ENCODE measurements at places on chromosomes 12 and 14. TPM values are rescaled to one million over a fixed set of nuclear protein-coding genes. Genes with fewer than 3 reads are reported as not detected.

- peaks cover 3% of the 10 kb centered on the region for H3K4me1 ChIP-seq
- peaks cover 38% of the 10 kb centered on the region for H3K27me3 ChIP-seq
- DNase-seq: no peak
- H3K27ac ChIP-seq: no peak overlapping the region
- no peak overlapping the region for H3K4me3 ChIP-seq
These were observed 31.9 kb upstream of the FBXO34 start for GRCh38 chr14:55239320-55239719.

- no peaks in the 10 kb centered on the region for H3K36me3 ChIP-seq
- H3K4me1 ChIP-seq: peaks cover 54% of the 10 kb centered on the region
- peak overlapping the region; percentile 92 for H3K27ac ChIP-seq
- H3K27me3 ChIP-seq: no peaks in the 10 kb centered on the region
- DNase-seq: no peak
These were observed 5.3 kb upstream of the RAB35 start for GRCh38 chr12:120121766-120122293.

DNA sequence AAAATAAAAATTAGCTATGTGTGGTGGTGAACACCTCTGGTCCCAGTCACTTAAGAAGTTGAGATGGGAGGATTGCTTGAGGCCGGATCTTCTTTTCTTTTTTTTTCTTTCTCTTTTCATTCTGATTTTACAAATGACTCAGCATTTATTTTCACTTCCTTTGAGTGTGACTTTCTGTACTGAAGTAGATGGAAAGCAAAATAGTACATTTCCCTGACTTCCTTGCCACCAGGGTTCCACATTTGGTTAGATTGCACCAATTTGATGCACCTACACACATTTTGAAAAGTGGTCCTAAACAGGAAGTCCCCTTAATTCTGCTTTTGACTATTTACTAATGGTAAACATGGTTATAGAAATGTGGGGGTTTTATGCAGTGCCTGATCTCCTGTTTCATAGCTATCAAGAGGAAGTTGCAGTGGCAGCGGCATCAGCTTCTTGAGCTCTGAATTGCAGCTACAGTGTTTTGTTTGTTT, 13.0 kb upstream of the LEMD3 start:
- H3K27me3 ChIP-seq: peaks cover 36% of the 10 kb centered on the region
- DNase-seq: no peak
- H3K4me1 ChIP-seq: peaks cover 13% of the 10 kb centered on the region
- H3K36me3 ChIP-seq: peaks cover 6% of the 10 kb centered on the region

GRCh38 chr14:39991041-39991440, 558.8 kb upstream of the FBXO33 start:
- no peak overlapping the region for H3K27ac ChIP-seq
- H3K4me3 ChIP-seq: no peak overlapping the region
- H3K27me3 ChIP-seq: no peaks in the 10 kb centered on the region
- no peaks in the 10 kb centered on the region for H3K36me3 ChIP-seq
- H3K4me1 ChIP-seq: no peaks in the 10 kb centered on the region

DNA sequence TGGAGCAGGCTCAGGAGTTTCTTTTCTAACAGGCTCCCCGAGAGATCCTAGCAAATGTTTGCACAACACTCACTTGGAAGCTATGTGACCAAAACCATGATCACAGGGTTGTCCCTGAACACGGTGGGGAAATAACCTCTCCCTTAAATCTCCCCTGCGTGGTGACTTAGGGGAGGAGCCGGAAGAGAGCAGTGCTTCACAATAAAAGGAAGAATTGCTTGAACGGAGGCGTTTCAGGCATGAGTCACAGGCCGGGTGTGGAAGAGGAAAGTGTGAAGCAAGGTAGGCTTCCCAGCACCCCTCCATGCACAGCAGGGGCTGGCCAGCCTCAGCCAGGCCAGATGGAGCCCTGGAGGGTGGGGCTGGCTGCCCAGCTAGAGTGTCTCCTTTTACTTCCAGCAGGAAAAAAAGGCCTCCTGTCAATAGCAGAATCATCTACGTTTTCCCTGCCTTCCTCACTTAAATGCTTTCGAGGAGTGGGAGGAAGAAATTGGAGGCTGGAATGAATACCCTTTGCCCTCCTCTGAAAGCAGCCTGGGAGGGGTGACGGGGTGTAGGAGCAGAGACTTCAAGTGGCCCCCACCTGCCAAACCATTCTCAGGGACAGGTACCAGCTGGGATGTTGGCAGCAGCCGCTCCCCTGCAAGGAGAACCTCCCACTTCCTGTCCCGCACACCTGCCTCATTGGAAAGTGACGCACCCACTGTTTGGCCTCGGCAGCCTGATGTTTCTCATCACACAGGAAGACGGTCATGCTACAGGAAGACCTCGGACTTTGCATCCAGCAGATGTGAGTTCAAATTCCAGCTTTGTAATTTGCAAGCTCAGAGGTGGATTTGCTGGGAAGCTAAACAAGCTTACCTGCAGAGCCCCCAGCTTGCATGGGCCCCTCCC, 30.1 kb upstream of the PPP2R5C start:
- peak; percentile 48 for DNase-seq
- peaks cover 19% of the 10 kb centered on the region for H3K4me1 ChIP-seq
- H3K27ac ChIP-seq: peak overlapping the region; percentile 93
- H3K27me3 ChIP-seq: no peaks in the 10 kb centered on the region
- no peaks in the 10 kb centered on the region for H3K36me3 ChIP-seq
- peak overlapping the region; percentile 85 for H3K4me3 ChIP-seq

GRCh38 chr12:99250091-99250490, 397.5 kb upstream of the GARIN6 start:
- DNase-seq: no peak
- H3K36me3 ChIP-seq: no peaks in the 10 kb centered on the region
- no peaks in the 10 kb centered on the region for H3K27me3 ChIP-seq
- no peak overlapping the region for H3K27ac ChIP-seq
- no peak overlapping the region for H3K4me3 ChIP-seq

GRCh38 chr14:64775081-64775777, 71.0 kb downstream of the PLEKHG3 start:
- H3K27ac ChIP-seq: no peak overlapping the region
- no peak overlapping the region for H3K4me3 ChIP-seq
- DNase-seq: no peak
- peaks cover 7% of the 10 kb centered on the region for H3K27me3 ChIP-seq

- H3K36me3 ChIP-seq: no peaks in the 10 kb centered on the region
- no peak overlapping the region for H3K4me3 ChIP-seq
- no peak overlapping the region for H3K27ac ChIP-seq
These were observed 168.1 kb upstream of the NOVA1 start for GRCh38 chr14:26765768-26766520.

- H3K36me3 ChIP-seq: peaks cover 2% of the 10 kb centered on the region
- H3K27me3 ChIP-seq: no peaks in the 10 kb centered on the region
- no peak overlapping the region for H3K4me3 ChIP-seq
- peaks cover 2% of the 10 kb centered on the region for H3K4me1 ChIP-seq
These were observed 58.1 kb downstream of the CPNE8 start for GRCh38 chr12:38847247-38847646.

DNA sequence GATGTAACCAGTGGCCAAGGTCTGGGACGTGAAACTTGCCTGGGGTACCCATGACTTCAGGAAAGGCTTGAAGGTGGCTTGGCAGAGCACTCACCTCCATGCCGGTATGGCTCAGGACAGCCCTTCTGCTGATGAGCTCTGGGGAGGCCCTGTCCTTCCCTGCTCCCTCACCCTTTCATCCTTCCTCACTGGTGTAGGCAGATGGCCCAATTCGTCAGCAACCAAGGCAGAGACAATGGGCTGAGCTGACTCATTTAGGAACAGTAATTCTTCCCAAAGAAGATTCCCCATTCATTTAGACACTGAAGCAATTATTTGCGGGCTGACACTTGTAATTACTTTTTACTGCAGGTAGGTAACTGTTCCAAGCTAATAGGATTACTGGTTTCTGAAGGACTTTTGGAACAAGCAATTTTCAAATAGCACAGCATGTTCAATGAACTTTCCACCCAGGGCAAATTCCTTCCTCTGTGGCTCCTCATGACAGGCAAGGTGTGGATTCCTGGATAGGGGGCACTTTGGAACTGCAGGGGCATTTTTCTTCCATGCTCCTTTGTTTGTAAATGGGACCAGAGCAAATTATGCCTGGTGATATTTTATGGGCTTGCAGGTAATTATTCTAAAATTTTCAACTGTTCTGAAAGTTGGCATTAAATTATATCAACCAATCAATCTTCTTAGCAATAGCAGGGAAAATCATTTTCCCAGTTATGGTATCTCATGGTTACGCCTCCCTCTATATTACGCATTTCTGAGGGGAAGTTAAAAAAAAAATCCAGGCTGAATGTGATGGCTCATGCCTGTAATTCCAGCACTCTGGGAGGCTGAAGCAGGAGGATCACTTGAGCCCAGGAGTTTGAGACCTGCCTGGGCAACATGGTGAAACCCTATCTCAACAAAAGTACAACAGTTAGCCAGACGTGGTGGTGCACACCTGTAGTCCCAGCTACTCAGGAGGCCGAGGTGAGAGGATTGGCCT, 24.1 kb upstream of the NRDE2 start:
- H3K4me1 ChIP-seq: no peaks in the 10 kb centered on the region
- no peaks in the 10 kb centered on the region for H3K36me3 ChIP-seq
- H3K27me3 ChIP-seq: peaks cover 14% of the 10 kb centered on the region
- DNase-seq: no peak
- H3K27ac ChIP-seq: no peak overlapping the region

- no peak overlapping the region for H3K4me3 ChIP-seq
- no peak for DNase-seq
- H3K4me1 ChIP-seq: no peaks in the 10 kb centered on the region
- no peaks in the 10 kb centered on the region for H3K36me3 ChIP-seq
These were observed 337.2 kb upstream of the NAV3 start for GRCh38 chr12:77493302-77494168.

DNA sequence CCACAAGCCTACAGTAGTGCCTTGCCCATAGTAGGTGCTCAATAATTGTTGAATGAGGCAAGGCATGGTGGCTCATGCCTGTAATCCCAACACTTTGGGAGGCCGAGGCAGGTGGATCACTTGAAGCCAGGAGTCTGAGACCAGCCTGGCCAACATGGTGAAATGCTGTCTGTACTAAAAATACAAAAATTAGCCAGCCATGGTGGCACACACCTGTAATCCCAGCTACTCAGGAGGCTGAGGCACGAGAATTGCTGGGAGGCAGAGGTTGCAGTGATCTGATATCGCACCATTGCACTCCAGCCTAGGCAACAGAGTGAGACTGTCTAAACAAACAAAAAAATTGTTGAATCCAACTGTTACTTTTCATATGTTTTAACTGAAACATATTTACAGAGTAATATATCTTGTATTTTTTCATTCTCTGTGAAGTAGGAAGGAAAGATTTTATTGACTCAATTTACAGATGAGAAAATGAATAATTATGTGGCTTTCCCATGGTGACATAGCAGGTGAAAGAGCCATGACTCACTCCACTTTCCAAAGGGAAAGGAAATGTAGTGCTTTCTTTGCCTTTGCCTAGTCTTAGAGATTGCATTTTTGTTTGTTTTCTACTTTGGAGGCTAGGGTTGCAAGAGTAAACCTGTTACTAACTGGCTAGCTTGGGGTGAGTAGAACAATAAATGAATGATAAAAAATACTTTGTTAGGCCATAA, 95.4 kb upstream of the SLC38A4 start:
- no peaks in the 10 kb centered on the region for H3K4me1 ChIP-seq
- H3K27me3 ChIP-seq: peaks cover 18% of the 10 kb centered on the region
- H3K36me3 ChIP-seq: peaks cover 6% of the 10 kb centered on the region
- no peak overlapping the region for H3K27ac ChIP-seq

GRCh38 chr12:26633591-26634210, 199.3 kb downstream of the ITPR2 start:
- no peak for DNase-seq
- H3K27ac ChIP-seq: no peak overlapping the region
- peaks cover 10% of the 10 kb centered on the region for H3K36me3 ChIP-seq
- H3K27me3 ChIP-seq: no peaks in the 10 kb centered on the region
- no peak overlapping the region for H3K4me3 ChIP-seq

DNA sequence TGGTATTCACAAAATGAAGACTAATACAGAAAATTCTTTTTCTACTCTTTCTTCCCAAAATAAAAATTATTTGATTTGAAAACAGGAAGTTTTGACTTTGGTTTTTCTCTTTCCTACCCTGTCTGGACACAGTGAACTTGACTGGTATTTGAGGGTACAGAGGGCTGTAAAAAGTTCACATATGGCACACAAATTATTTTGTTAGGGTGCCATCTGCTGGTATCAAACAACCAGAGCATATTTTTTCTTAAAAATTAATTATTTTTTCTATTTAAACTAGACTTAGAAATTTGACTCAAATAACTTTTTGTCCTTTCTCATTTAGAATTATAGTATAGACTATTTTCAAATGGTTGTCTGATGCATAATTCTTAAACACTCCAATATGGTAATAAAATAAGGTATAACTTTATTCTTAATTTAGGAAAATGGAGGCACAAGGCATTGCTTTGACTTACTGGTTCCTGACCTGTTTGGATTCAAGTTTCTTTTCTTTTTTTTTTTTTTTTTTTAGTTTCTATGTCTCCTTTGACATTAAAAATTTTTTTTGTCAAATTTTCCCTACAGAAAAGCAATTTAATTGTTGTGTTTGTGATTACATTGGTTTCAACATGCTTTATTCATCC, 390.6 kb downstream of the PRKD1 start:
- no peak overlapping the region for H3K4me3 ChIP-seq
- H3K36me3 ChIP-seq: no peaks in the 10 kb centered on the region
- no peaks in the 10 kb centered on the region for H3K27me3 ChIP-seq
- DNase-seq: no peak
- H3K4me1 ChIP-seq: no peaks in the 10 kb centered on the region

DNA sequence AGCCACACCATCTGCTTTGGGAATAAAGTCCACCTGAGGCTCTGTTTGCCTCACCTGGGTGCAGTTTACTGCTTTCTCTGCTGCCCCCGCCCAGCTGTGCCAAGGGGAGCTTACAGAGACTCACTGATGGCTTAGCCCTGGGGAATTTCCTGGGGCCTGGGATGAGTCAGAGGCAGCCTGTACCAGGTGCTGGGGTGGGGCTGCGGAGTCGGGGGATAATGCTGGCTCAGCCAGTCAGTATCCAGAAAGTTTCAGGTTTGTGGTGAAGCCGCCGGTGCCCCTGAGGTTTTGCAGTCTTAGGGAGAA, 22.3 kb downstream of the PLEKHG3 start:
- H3K36me3 ChIP-seq: peaks cover 3% of the 10 kb centered on the region
- peak overlapping the region; percentile 96 for H3K27ac ChIP-seq
- DNase-seq: no peak
- H3K27me3 ChIP-seq: no peaks in the 10 kb centered on the region
- H3K4me1 ChIP-seq: peaks cover 71% of the 10 kb centered on the region

DNA sequence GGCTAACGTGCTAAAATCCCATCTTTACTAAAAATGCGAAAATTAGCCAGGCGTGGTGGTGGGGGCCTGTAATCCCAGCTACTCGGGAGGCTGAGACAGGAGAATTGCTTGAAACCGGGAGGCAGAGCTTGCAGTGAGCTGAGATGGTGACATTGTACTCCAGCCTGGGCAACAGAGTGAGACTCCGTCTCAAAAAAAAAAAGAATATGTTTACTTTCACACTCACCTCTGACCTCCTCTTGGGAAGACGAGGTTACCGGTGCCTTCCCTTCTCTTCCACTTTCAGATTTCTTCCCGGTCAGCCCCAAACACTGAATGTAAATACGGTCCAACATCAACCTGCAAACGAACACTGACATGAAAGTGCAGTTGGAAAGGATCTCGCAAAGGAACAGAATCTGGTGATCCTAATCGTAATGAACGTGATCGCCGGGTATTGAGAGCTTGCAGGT, 31.8 kb upstream of the PPP1R13B start:
- DNase-seq: no peak
- no peaks in the 10 kb centered on the region for H3K36me3 ChIP-seq
- H3K4me1 ChIP-seq: peaks cover 9% of the 10 kb centered on the region
- H3K27ac ChIP-seq: no peak overlapping the region
- H3K4me3 ChIP-seq: peak overlapping the region; percentile 58

APOLD1 gene
- total RNA-seq: 5.1 TPM

CCDC196 gene
- total RNA-seq: not detected

SLC2A14 gene
- total RNA-seq: 0.17 TPM

LPAR5 gene
- total RNA-seq: 2.9 TPM

P2RX2 gene
- not detected for total RNA-seq

BMAL2 gene
- 1.2 TPM for total RNA-seq
